Pulmonary artery endothelial cell (primary cell): ENCODE measurements at places on chromosomes 7 and 10.

GRCh38 chr7:102093599-102094315 is 192.9 kb upstream of the SH2B2 start:
- DNase-seq: no peak

DNA sequence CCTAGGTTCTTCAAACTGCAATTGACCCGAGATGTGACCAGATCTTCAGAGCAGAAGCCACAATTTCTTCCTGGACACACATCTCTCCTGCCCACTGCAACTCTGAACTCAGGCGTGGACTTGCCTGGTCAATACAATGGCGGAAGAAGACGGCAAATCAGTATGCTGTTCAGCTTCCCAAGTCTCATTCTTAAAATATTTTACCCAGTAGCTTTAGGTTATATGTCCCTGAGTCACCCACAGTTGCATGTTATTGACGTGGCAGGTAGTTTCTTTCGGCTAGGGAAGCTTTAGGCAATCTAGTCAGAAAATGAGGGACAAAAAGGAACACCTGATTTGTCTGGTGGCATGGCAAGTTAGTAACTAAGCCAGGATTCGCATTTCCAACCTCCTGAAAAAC is 22.5 kb downstream of the CEP41 start:
- no peak for DNase-seq

DNA sequence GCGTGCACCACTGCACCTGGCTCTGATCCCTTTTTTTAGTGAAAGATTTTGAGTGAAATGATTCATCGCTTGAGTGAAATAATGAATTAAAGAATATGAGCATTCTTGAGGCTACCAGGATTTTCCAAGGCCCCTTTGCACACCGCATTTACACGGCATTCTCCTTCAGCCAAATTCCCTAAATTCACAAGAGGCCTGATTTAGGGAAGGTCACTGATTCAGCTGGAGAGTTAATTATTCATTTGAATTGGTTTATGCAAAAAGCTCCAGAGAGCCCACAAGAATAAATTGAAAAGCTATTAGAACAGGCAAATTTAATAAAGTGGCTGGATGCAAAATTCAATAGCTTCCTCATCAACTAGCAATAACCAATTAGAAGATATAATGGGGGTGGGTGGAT is 46.5 kb downstream of the LEP start:
- DNase-seq: no peak

- no peak for DNase-seq
These were observed 2.9 kb downstream of the TECPR1 start for GRCh38 chr7:98249106-98249505.

DNA sequence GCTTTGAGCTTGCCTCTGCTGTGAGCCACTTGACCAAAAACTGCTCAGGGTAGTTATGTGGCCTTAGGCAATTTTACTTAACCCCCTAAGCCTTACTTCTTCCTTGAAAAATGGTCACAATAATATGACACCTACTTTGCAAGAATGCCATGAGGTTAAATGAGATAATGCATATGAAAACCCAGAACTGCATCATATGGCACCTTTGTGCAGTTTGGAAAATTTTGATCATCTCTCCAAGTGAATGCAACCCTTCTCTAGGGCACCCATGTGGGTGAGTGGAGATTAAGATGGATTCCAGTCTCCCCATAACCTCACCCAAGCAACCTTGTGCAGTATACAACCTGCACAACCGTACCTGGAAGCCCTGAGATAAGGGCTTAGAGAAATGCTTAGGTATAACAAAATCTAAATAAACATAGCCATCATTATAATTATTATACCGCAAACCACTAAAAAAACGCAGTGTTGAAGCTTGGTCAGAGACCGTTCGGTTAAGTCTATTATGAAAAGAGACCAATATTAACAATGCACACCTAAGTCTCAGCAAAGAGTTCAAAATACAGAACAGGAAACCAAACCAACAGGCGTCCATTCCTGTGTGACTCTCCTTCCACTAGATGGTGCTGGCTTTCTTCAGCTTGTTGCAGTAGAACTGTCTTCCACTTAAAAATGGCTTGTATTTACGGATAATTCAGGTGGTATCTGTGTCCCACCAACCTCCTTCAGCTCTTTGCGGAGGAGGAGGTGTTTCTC is 21.0 kb upstream of the ASB15 start:
- DNase-seq: peak; percentile 11
